ENCODE measurements at places on chromosomes 7 and 10. TPM values are rescaled to one million over a fixed set of nuclear protein-coding genes. Genes with fewer than 3 reads are reported as not detected.

AGBL3 gene
- 3.1 TPM for total RNA-seq

HMX2 gene
- total RNA-seq: not detected

SPAG6 gene
- total RNA-seq: not detected

GRCh38 chr10:121961456-121961855 lies 13.6 kb downstream of the NSMCE4A start:
- DNase-seq: no peak

- DNase-seq: no peak
Observed at GRCh38 chr10:71213761-71214440, 1.5 kb downstream of the UNC5B start.

- no peak for DNase-seq
Observed at GRCh38 chr10:98055841-98056516, 25.6 kb upstream of the CRTAC1 start.

- no peak for DNase-seq
Observed at GRCh38 chr7:140903741-140904480, 20.8 kb downstream of the BRAF start.

- DNase-seq: no peak
Observed at GRCh38 chr7:91852263-91852741, 28.2 kb downstream of the MTERF1 start.

DNA sequence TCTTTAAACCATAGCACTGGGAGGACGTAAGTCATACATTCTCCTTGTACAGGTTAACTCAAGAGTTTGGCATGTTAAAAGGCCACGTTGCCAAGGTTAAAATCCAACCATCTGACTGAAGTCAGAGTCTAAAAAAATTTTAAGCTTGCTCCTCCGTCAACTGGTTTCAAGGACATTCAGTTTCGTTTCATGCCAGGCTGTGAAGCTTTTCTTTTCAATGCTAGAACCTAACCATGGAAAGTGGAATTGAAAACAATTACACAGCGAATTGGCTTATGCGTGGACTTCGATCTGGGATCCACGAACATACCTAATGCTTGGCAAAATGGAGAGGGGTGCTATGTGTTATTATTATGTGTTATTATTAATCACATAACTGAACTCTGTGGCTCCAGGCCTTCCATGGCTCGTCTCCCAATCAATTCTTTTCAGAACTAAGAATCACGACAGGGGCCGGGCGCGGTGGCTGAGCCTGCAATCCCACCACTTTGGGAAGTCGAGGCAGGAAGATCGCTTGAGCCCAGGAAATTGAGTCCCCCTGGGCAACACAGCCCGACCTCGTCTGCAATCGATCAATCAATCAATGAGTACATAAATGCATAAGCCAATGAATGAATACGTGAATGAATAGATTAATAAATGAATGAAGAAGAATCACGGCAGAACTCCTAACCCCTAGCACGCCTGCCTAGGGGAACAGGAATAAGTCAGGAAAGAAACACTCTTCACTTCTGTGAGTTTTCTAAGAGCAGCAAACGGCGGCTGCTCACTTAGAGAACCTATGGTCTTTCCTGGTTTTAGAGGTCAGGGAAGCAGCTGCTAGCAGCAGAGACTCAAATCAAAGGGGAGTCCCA lies 733 bp upstream of the ARL5B start:
- DNase-seq: peak; percentile 4

DNA sequence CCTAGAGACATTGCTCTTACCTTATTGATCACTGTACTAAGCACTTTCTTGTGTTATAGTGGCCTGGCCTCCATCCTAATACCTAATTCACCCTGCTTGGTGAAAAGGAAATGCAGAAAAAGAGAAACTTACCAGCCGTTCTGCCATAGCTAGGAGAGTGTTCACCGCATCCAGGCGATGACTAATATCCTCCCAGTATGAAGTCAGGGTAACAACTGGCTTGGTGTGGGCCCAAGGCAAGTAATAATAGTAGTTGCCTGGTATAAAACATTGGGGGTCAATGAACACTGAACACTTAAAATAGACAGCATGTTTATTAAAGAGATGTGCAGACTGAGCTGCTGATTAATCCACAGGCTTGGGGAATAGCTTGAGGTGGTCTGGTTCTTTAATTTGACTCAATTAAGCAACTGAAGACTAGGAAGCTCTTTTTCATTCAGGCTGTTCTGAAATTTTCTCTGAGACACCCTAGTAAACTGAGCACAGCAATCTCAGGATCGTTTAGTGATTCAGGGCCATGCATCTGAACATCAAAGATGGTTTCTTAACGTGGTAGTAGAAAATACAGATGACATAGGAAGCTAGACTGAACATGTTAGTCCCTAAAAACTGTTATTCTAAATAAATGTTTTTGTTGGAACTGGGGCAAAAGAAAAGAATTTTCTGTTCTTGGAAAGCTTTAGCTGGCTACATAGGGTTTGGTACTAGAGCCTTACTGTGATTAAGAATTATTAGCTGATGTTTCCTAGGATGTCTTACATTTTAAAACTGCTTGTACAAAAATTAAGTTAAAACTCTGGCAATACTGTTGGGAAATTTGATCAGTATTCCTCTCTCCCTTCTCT lies 102.2 kb downstream of the MYOF start:
- no peak for DNase-seq

DNA sequence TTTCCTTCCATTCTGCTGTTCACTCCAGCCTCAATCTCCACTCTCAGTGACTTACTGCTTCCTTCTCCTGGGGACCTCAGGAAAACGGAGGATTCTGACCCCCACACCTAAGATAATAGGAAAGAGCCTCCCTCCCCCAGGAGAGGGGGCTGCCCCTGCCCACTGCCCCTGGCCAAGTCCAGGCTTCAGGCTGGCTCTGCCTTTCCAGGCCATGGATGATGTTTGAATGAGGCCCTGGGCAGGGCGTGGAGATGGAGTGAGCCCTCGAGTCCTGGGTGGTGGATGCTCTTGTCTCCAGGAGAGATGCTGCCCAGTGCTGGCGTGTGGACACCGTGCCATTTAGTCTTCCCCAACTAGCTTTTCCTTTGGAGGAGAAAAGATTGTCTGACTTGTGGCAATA lies 106.9 kb downstream of the INSYN2A start:
- DNase-seq: no peak

GRCh38 chr10:132045324-132045723 lies 20.4 kb upstream of the JAKMIP3 start:
- no peak for DNase-seq

GRCh38 chr10:1657479-1657878 lies 79.8 kb downstream of the ADARB2 start:
- DNase-seq: no peak

DNA sequence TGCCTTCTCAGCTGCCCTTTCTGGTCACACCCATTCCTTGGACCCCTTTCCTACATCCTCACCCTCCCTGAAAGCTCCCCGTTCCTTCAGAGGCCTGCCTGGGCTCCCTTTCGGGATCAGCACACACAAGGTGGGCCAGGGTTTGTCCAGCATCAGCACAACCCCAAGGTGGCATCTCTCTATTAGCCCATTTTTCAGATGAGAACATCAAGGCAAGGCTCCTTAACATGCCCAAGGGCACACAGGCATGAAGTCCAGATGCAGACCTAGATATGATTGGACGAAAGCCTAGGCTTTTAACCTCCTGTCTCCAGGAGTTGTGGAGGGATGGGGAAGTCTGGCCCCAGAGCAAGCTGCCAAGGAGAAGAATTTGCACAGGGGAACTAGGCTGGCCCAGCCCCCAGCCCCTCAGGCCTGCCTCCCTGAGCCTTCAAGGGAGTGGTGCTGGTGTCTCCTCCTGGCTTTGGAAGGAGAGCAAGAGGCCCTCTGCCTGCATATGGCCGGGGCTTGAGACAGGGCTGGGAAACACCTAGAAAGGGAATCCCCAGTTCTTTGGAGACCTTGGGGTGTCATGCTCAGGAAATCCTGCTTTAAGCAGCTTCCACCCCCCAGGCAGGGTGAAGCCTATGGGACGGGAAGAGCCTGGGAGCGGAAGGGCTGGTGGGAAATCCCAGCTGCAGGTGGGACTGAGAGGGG lies 9.0 kb upstream of the VSIR start:
- no peak for DNase-seq

DNA sequence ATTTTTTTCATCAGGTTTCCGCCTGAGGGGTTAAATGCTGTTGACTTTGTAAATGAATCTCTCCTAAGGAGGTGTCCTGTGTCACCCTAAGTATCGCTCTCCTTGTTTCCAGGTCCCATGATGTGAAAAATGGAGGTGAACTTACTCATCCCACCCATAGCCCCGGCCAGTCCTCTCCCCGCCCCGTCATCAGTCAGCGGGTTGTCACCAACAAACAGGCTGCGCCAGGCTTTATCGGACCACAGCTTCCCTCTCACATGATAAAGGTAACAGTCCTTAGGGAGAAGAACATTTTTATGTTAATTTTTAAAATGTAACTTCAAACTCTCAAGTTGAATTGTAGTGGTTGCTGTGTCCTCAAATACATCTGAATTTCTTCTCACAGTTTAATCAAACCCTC lies 116.5 kb downstream of the ANKRD61 start:
- DNase-seq: no peak

DNA sequence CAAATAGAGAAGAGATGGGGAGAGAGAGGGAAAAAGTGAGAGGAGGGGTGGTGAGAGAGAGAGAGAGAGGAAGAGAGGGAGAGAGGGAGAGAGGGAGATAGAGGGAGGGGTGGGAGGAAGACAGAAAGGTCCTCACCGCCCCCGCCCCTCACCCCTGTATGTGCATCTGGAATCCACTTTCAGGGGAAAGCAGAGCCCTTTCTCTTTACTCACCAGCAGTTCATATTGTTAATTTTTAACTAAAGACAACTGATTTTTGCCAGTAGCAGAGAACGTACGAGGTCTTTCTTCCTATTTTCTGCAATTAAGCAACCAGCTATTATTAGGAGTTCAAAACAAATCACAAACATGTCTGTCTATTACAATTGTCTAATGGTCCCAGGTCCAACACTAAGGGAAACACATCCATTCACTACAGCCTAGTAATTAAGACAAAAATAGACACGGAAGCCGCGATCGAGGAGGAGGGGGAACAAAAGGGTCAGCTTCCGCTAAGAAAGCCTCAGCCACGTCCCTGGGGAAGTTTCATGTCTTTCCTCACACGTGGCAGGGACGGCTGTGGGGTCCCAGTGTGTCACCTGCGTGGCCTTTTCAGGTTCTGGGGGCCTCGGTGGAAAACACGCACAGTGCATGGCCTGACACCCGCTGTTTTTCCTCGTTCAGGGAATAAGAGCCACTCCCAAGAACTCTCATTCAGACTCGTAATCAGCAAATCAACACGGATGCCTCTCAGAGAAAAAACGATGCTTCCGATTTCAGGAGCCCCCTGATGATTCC lies 572.0 kb downstream of the PTPRN2 start:
- no peak for DNase-seq

GRCh38 chr7:116691664-116692063 lies 19.7 kb downstream of the MET start:
- no peak for DNase-seq

DNA sequence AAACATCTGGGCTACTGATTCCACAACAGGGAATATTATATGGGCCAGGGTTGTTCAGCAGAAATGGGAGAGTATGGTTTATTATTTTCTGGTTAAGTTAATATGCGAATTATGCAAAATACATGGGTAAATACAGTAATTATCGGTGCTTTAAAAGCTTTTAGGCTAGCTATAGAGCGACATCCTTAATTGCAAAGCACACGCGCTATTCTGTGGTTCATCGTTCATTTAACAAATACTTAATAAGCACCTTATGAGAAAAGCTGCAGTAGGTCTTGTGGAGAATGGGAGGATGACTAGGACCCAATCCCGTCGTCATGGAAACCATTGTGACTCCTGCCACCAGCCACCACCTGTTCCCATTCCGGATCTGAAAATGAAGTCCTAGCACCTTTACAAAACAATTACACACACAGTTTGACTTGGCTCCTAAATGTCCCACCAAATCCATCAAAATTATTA lies 623 bp upstream of the CEP41 start:
- DNase-seq: no peak

GRCh38 chr10:62599161-62599560 lies 205.4 kb upstream of the ADO start:
- no peak for DNase-seq

DNA sequence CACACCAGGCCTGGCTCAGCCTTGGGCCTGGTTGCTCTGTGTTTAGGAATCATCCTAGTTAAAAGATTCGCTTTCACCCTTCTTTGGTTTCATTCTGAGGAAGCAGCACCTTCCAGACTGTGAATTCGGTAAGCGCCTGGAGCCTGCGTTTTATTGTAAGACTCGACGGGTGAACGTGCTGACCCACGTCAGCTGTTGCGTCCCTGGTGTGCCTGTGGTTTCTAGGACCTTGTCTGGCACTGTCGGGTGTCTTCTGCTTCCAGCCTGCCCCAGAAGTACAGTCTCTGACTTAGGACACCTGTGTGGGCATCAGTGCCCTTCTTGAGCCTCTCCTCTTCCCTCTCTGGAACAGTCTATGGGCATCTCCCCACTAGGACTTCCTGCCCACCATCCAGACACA lies 26.3 kb downstream of the MKI67 start:
- DNase-seq: no peak

- DNase-seq: no peak
Observed at GRCh38 chr7:2527505-2528467, 8.2 kb downstream of the LFNG start.

DNA sequence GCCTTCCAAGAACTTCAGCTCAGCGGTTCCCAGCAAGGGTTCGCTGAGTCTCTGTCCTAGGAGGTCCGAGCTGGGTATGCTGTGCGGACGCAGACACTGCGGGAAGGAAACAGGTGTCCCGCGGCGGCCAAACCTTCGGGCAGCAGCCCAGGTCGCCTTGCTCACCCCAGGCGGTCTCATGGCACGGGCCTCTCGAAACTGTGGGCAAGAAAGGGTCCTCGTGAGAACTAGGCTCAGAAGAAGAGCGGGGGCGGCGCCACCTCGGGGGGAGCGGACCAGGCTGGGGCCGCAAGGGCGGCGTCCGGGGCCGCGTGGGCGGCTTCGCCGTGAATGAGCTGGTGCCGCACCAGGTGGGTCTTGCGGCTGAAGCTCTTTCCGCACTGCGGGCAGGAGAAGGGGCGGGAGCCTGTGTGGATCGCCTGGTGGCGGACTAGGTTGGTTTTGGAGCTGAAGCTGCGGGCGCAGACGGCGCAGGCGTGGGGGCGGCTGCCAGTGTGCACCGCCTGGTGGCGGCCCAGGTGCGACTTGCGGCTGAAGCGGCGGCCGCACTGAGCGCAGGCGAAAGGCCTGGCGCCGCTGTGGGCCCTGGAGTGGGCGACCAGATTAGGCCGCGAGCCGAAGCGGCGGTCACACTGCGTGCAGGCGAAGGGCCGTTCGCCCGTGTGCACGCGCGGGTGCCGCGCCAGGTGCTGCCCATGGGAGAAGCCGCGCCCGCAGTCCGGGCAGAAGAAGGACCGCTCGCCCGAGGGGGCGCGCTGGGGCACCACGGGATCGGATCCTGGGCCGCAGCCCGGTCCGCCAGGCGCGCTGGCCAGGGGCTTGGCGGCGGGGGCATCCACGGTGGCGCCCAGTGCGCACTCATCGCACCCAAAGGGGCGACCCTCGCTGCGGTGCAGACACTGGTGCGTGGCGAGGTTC lies 8.6 kb downstream of the ZNF467 start:
- no peak for DNase-seq

All from naive thymus-derived CD4-positive, alpha-beta T cell (primary cell).